ENCODE measurements at places on chromosomes 16 and 17. TPM values are rescaled to one million over a fixed set of nuclear protein-coding genes. Genes with fewer than 3 reads are reported as not detected.

MT1E gene
- 262 TPM for total RNA-seq

PARD6A gene
- 3.8 TPM for total RNA-seq

KRT12 gene
- not detected for total RNA-seq

RTN4RL1 gene
- total RNA-seq: 2.7 TPM

NOS2 gene
- 0.70 TPM for total RNA-seq

SLC12A3 gene
- total RNA-seq: not detected

COL1A1 gene
- total RNA-seq: 867 TPM

PERCC1 gene
- 0.31 TPM for total RNA-seq

TP53TG3 gene
- total RNA-seq: not detected

CBX2 gene
- total RNA-seq: 3.6 TPM

GDPD3 gene
- total RNA-seq: 5.6 TPM

GP1BA gene
- total RNA-seq: 0.96 TPM

IGSF6 gene
- total RNA-seq: 50.7 TPM

SDK2 gene
- 7.3 TPM for total RNA-seq

EFNB3 gene
- 1.2 TPM for total RNA-seq

DPEP3 gene
- 0.60 TPM for total RNA-seq

VTN gene
- 1.6 TPM for total RNA-seq

TMIGD1 gene
- not detected for total RNA-seq

SYNRG gene
- total RNA-seq: 38.6 TPM

NPIPB6 gene
- total RNA-seq: 4.7 TPM

CUEDC1 gene
- total RNA-seq: 47.3 TPM

NSRP1 gene
- total RNA-seq: 17.7 TPM

Measured in left lung (tissue), 14 donors.